Osteoblast (primary cell): ENCODE measurements at places on chromosomes 7 and 10. TPM values are rescaled to one million over a fixed set of nuclear protein-coding genes. Genes with fewer than 3 reads are reported as not detected.

DNA sequence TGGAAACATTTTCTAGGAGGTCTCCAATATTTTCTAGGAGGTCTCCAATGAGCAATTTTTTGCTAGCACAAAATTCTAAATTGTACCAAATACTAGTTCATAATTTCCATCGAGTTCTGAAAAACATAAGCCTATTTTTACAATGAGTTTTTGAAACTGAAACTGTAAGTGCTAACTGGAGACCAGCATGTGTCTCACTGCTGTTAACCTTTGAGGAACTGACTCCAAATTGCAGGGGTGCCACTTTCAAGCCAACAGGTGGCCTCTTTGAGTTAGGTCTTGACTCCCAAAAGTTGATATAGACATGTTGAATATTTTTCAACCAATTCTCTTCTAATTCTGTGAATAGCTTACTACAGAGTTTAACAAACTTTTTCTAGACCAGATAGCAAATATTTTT, 58.8 kb downstream of the CAV1 start:
- DNase-seq = no peak
- peak overlapping the region; percentile 2 for H3K4me3 ChIP-seq
- H3K4me1 ChIP-seq = peaks cover 40% of the 10 kb centered on the region
- peak overlapping the region; percentile 98 for H3K27ac ChIP-seq

DNA sequence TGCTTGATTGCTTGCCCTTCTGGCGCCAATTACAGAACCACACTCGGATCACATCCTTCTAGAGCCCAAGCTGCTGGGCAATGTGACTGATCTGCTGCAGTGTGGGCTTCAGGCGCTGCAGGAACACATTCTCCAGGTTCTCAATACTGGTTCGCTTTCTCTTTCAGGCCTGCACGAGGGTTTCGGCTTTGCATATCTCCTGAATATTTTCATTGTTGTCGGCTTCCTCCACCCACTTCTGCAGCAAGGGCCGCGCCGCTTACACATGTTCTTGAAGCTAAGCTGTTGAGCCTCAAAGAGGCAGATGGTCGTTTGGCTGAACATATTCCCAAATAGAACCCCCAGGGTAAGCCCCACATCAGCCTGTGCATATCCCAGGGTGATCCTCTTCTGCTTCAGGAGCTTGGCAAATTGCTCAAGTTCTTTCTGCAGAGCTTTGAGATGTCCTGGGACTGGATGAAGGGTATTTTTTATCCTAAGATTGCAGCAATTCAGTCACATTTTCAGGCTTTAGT, 64.6 kb downstream of the HERC4 start:
- H3K4me1 ChIP-seq = no peaks in the 10 kb centered on the region
- H3K4me3 ChIP-seq = no peak overlapping the region
- H3K27ac ChIP-seq = no peak overlapping the region
- peak; percentile 31 for DNase-seq
- H3K36me3 ChIP-seq = peaks cover 92% of the 10 kb centered on the region

- no peaks in the 10 kb centered on the region for H3K27me3 ChIP-seq
- H3K36me3 ChIP-seq = no peaks in the 10 kb centered on the region
- no peak overlapping the region for H3K4me3 ChIP-seq
- peaks cover 17% of the 10 kb centered on the region for H3K4me1 ChIP-seq
- no peak for DNase-seq
- no peak overlapping the region for H3K27ac ChIP-seq
Observed at GRCh38 chr10:98326621-98327027, 58.6 kb upstream of the LOXL4 start.

DNA sequence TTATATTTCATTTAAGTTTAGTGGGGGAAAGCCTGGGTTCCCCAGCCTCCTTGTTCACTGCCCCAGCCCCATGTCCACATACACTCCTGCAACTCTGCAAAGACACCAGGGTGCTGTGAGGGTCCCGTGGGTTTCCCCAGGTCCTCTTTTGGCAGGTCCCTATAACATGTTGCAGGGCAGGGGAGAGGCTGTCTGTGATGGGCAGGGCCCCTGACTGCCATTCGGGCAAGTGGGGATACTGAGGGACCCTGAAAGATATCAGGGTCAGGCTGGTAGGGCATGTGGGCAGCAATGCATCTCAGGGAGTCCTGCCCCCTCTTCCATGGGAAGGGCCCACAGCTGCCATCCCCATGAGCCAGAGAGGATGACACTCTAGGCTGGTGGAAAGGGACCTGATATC, 28.4 kb downstream of the RASGEF1A start:
- H3K4me1 ChIP-seq = no peaks in the 10 kb centered on the region
- H3K27ac ChIP-seq = no peak overlapping the region
- no peaks in the 10 kb centered on the region for H3K36me3 ChIP-seq
- no peak overlapping the region for H3K4me3 ChIP-seq
- DNase-seq = peak; percentile 71
- peaks cover 5% of the 10 kb centered on the region for H3K27me3 ChIP-seq

DNA sequence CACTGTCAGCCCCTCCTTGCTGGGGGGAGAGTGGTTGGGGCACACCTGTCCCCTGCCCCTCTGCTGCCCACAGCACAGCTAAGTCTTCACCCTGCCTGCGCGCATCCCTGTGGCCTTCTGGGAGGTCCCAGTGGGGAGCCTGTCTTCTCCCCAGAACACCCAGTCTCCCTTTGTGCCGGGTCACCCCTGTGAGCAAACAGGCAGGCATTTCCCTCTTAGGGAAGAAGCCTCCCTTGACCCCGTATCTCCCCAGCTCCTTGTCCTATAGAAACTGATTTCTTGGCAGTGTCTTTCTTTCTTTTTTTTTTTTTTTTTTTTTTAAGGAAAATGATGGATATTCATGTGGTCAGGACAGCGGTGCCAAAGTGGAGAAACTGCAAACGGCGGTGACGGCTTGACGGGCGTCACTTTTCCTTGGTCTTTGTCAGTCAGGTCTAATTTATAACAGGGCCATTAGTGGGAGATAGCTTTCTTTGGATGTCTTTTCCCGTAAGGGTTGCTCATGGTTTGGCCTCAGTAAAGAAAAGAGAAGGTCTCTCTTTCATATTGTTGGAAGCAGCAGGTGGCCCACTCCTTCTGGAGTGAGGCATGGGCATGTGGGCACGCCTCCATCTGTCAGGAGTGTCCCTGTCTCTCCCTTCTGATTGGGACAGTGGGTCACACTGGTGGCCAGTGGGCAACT, 115.3 kb downstream of the NKX6-2 start:
- no peaks in the 10 kb centered on the region for H3K27me3 ChIP-seq
- no peaks in the 10 kb centered on the region for H3K36me3 ChIP-seq
- H3K4me1 ChIP-seq = peaks cover 33% of the 10 kb centered on the region
- DNase-seq = peak; percentile 81
- H3K4me3 ChIP-seq = no peak overlapping the region

GRCh38 chr10:69344591-69345252, 66.4 kb downstream of the HK1 start:
- peaks cover 28% of the 10 kb centered on the region for H3K36me3 ChIP-seq
- H3K27ac ChIP-seq = no peak overlapping the region
- DNase-seq = peak; percentile 53
- H3K4me1 ChIP-seq = peaks cover 21% of the 10 kb centered on the region
- no peaks in the 10 kb centered on the region for H3K27me3 ChIP-seq
- no peak overlapping the region for H3K4me3 ChIP-seq

GRCh38 chr7:157474685-157475084, 137.9 kb downstream of the DNAJB6 start:
- no peaks in the 10 kb centered on the region for H3K4me1 ChIP-seq
- H3K4me3 ChIP-seq = no peak overlapping the region
- no peak overlapping the region for H3K27ac ChIP-seq
- DNase-seq = peak; percentile 83

DNA sequence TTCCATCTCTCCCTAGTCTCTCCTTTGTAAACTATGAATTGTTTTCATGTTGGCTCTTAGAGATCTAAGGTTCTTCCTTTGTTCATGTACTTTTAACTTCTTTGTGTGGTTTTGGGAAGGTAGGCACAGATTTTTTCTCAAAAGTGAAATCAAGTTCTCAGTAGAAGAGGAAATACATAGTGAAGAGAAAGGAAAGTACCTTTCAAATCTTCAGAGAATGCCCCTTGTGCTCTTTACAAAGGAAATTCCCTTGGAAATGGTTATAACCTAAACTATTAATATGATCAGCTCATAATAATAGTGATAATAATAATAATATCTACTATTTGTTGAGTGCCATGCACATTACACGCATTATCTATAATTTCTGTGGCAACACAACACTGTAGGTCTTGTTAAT, 318.5 kb downstream of the PRPF18 start:
- no peaks in the 10 kb centered on the region for H3K27me3 ChIP-seq
- no peaks in the 10 kb centered on the region for H3K4me1 ChIP-seq
- H3K27ac ChIP-seq = no peak overlapping the region
- no peak overlapping the region for H3K4me3 ChIP-seq
- no peaks in the 10 kb centered on the region for H3K36me3 ChIP-seq

- peaks cover 51% of the 10 kb centered on the region for H3K4me1 ChIP-seq
- peak overlapping the region; percentile 70 for H3K27ac ChIP-seq
- H3K27me3 ChIP-seq = no peaks in the 10 kb centered on the region
- no peaks in the 10 kb centered on the region for H3K36me3 ChIP-seq
Observed at GRCh38 chr10:29317027-29317420, 28.2 kb downstream of the LYZL1 start.

- H3K4me3 ChIP-seq = no peak overlapping the region
- H3K36me3 ChIP-seq = no peaks in the 10 kb centered on the region
- no peaks in the 10 kb centered on the region for H3K4me1 ChIP-seq
- peak; percentile 77 for DNase-seq
- H3K27ac ChIP-seq = no peak overlapping the region
- peaks cover 65% of the 10 kb centered on the region for H3K27me3 ChIP-seq
Observed at GRCh38 chr10:23197416-23197861, 5.3 kb downstream of the PTF1A start.

GRCh38 chr7:151013733-151014497, 10.4 kb downstream of the ATG9B start:
- DNase-seq = peak; percentile 97
- H3K36me3 ChIP-seq = no peaks in the 10 kb centered on the region
- H3K27ac ChIP-seq = no peak overlapping the region
- peaks cover 9% of the 10 kb centered on the region for H3K4me1 ChIP-seq
- peaks cover 20% of the 10 kb centered on the region for H3K27me3 ChIP-seq

DNA sequence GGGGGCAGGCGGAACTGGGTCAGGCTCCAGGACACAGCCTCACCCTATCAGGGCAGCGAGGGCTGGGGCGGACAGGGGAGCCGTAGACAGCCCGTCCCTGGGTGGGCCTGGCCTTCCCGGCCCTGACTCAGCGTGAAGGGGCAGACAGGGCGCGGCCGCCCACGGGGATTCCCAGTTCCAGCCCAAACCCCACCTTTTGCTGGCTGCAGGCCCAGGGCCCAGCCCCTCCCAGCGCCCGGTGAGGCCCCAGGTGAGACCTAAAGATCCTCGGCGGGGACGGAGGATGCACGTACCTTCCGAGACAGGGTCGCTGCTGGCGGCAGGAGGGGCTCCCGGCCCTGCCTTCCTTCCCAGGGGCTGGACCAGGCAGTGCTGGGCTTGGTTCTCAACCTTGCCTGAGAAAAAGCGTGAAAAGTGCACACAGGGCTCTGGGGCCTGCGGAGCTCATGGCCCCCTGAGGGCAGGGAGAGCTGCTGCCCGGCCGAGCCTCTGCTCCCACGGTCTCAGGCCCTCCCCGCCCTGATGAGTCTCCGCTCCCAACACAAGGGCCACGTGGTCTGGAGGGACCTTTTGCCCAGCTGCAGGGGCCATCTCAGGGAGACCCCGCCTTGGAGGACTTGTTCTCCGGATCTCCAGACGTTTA, 43.9 kb upstream of the DNAJB6 start:
- no peaks in the 10 kb centered on the region for H3K27me3 ChIP-seq
- no peaks in the 10 kb centered on the region for H3K4me1 ChIP-seq
- H3K27ac ChIP-seq = no peak overlapping the region
- H3K36me3 ChIP-seq = no peaks in the 10 kb centered on the region
- peak; percentile 65 for DNase-seq

DNA sequence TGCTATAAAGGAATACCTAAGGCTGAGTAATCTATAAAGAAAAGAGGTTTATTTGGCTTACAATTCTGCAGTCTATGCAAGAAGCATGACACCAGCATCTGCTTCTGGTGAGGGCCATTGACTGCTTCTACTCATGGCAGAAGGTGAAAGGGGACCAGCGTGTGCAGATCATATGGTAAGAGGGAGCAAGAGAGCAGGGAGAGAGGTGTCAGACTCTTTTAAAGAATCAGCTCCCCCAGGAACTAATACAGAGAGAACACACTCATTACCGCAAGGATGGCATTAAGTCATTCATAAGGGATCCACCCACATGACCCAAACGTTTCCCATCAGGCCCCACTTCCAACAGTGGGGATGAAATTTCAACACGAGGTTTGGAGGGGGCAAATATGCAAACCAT, 3.5 kb upstream of the COL28A1 start:
- H3K4me3 ChIP-seq = no peak overlapping the region
- no peak overlapping the region for H3K27ac ChIP-seq
- H3K4me1 ChIP-seq = peaks cover 3% of the 10 kb centered on the region
- no peaks in the 10 kb centered on the region for H3K27me3 ChIP-seq
- DNase-seq = no peak

Gene SHH
- not detected in 2 replicates for total RNA-seq

Gene CDC14C
- 0.29 TPM in 1 of 2 replicates, not detected in the other for total RNA-seq

Gene ERVW-1
- total RNA-seq = not detected in 2 replicates

Gene COL17A1
- total RNA-seq = under 0.01 TPM in 2 replicates

Gene POT1
- total RNA-seq = 23.5 and 30.1 TPM in 2 replicates

Gene PLCE1
- 6.2 and 7.7 TPM in 2 replicates for total RNA-seq

Gene SPDYE6
- total RNA-seq = not detected in 2 replicates

Gene HECW1
- total RNA-seq = 2.9 and 6.5 TPM in 2 replicates

Gene HOXA10
- total RNA-seq = 32.1 and 43.1 TPM in 2 replicates

Gene GHRHR
- not detected in 2 replicates for total RNA-seq

Gene CLDN3
- not detected in 2 replicates for total RNA-seq

Gene SCART1
- 5.1 and 5.6 TPM in 2 replicates for total RNA-seq
